CD8-positive, alpha-beta memory T cell (primary cell): ENCODE measurements at places on chromosomes 6 and 20. TPM values are rescaled to one million over a fixed set of nuclear protein-coding genes. Genes with fewer than 3 reads are reported as not detected.

The SRXN1 gene
- polyA plus RNA-seq = 20.3 TPM

The TREM2 gene
- polyA plus RNA-seq = not detected

The RRAGD gene
- polyA plus RNA-seq = 1.4 TPM

The RIN2 gene
- polyA plus RNA-seq = not detected

GRCh38 chr20:15673206-15673605 lies 900.0 kb downstream of the KIF16B start:
- no peak overlapping the region for H3K27ac ChIP-seq
- H3K4me3 ChIP-seq = no peak overlapping the region
- no peaks in the 10 kb centered on the region for H3K27me3 ChIP-seq
- no peaks in the 10 kb centered on the region for H3K4me1 ChIP-seq
- H3K36me3 ChIP-seq = no peaks in the 10 kb centered on the region

DNA sequence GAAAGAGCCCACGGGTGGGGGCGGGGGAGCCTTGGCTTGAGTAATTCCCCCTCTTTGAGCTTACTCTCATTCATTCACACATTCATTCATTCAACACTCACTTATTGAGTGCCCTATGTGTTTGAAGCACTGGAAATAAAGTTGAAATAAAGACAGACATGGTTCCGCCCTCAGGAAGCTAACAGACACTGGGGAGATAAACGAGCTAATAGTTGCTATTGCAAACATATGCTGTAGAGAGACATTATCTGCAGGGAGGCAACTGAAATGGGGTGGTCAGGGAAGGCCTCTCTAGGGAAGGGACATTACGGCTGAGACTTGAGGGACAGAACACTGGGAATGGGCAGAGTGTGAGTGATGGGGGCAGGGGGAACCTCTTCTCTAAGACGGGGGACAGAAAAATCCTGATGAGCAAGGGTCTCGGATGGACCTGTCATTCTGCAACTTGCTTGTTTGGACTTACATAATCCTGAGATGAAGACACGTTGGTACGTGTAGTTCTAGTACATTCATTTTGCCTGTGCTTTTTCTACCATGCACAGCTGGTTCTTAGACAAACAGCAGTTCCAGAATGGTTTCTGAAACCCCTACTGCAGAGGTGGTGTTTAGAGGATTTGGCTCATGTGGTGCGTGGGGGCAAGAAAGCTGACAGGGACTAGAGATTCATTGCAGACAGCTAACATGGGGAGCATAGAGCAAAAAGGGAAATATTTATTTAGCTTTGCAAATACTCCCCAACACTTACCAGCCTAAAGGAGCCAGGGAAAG lies 71.1 kb upstream of the BLCAP start:
- H3K4me3 ChIP-seq = no peak overlapping the region
- H3K27me3 ChIP-seq = no peaks in the 10 kb centered on the region
- no peaks in the 10 kb centered on the region for H3K36me3 ChIP-seq
- H3K27ac ChIP-seq = no peak overlapping the region
- DNase-seq = no peak
- no peaks in the 10 kb centered on the region for H3K4me1 ChIP-seq

DNA sequence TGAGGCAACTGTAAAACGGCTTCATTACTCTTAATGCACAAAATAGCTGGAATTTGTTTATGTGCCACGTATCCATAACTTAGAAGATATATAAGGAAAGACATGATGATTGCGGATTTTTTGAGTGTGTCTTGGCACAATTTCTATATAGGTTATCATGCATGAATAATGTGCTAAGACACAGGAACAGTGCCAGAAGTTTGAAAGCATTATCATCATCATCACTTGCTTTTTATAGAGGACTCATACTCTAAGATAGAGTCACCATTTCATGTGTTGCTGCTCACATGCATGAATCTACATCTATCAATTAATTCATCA lies 113.4 kb downstream of the ELOVL4 start:
- no peaks in the 10 kb centered on the region for H3K36me3 ChIP-seq
- no peaks in the 10 kb centered on the region for H3K4me1 ChIP-seq
- DNase-seq = no peak

DNA sequence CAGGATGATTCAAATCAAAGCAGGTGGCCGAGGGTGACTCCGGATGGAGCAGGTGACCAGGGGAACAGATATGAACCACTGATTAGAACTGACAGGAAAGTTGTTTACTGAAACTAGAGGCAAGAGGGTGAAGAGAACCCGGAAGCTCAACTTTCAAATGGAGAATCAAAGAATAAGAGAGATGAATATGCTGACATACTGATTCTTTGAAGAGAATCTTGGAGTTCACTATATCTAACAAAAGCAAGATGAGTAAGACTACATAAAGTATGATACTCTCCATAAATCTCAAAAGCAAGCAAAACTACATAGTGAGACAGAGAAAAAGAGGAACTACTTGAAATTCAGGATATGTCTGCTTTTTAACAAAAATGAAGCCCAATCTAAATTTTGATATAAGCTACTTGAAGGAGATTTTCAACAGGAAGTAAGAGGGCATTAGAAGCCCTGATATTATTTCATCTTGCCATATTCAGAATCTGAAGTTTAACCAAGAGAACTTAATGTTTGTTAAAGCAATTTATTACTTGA lies 4.0 kb upstream of the UBD start:
- H3K27ac ChIP-seq = no peak overlapping the region
- no peak for DNase-seq
- no peaks in the 10 kb centered on the region for H3K36me3 ChIP-seq
- H3K4me1 ChIP-seq = no peaks in the 10 kb centered on the region
- no peak overlapping the region for H3K4me3 ChIP-seq

- H3K4me1 ChIP-seq = no peaks in the 10 kb centered on the region
- H3K4me3 ChIP-seq = no peak overlapping the region
- DNase-seq = no peak
Observed at GRCh38 chr6:9095729-9096128, 660.4 kb upstream of the SLC35B3 start.
